Activated CD4-positive, alpha-beta T cell treated with anti-CD3 and anti-CD28 coated beads, Interleukin-2, amount 50 U/mL, for 16 hours (primary cell): ENCODE measurements at places on chromosomes 11 and 22.

DNA sequence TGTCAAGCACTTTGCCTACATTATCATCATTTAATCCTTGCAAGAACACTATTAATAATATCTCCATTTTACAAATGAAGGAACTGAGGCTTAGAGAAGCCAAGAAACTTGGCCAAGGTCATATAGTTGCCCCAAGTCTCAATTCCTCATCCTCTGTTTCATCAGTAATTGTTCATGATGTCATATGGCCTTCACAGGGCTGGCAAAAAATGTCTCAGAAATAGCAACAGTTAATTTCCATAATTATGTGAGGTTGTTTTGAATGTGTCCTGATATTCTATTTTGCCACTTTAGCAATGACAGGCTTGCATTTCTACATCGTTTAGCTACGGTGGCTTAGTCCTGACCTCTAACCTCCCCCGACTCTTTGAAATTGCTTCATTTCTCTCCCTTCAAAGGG is 20.6 kb upstream of the TRIM44 start:
- no peak for DNase-seq

DNA sequence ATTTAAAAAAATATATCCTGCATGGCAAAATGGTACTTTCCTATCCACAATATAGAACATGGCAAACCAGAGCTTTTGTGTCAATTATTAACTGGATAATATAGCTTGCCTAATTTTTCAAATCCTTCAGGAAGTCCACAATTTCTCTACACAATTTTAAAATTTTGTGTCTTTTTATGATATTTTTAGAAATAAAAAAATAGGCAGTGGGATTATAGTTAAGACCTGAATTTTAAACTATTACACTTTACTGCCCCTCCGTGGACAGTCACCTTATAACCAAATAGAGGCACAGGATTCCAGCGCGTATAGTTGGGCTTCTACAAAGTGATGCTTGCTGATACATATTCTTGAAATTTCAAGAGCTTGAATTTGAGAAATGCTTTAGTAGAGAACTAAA is 2.1 kb upstream of the DMC1 start:
- peak; percentile 51 for DNase-seq

- no peak for DNase-seq
Measured at GRCh38 chr22:23401910-23402274, 178.2 kb downstream of the IGLL1 start.

GRCh38 chr11:74683279-74683871 is 47.9 kb downstream of the CHRDL2 start:
- DNase-seq, result no peak

DNA sequence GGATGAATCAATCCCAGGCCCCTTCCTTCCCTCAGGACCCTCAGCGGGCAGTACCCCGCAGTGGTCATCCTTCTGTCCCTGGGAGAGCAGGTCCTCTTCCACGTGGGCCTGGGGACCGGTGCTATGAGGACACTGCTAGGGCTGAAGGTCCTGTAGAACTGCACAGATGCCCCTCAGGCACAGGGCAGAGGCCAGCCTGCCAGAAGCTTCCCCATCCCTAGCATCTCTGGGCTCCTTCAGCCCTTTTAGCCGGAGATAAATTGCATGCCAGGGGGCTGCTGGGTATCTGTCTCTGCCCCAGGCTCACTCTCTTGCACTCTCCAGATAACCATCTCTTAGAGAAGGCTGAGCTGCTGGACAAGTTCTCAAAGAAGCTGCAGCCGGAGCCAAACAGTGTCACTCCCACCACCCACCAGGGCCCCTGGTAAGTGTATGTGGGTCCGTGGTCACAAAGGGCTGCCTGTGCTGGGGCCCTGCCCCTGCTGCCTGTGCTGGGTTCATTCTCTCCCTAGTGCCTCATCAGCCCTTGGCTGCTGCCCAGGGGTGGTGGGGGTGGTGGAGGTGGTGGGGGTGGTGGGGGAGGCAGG is 2.3 kb downstream of the ATG16L2 start:
- no peak for DNase-seq

DNA sequence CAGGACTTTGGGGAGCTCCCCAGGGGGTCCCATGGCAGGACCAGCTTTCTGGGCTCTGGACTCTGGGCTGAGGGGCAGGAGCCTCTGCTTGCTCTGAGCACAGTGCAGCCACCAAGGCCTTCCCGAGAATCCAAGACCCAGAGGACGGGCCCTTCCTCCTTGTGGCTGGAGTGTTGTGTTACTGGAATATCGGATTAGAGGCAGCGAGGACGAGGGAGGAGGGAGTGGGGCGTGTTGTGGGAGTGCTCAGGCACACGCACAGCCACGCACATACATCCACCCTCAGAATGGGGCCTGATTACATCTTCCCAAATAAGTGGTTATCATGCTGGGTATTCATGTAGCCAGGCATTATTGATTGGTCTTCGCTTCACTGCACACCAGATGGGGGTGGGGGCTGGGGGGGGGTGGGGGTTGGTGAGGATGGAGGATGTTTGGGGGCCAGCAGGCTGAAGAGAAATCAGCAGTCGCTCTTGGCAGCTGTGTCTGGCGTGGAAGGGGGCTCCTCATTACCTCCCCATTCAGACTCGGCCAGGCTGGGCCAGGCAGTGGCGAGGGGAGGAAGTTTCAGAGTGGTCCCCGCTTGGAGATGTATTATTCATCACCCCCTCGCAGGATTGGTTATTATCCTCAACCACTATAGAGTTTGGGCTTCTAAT is 120.9 kb downstream of the ST3GAL4 start:
- DNase-seq, result no peak

DNA sequence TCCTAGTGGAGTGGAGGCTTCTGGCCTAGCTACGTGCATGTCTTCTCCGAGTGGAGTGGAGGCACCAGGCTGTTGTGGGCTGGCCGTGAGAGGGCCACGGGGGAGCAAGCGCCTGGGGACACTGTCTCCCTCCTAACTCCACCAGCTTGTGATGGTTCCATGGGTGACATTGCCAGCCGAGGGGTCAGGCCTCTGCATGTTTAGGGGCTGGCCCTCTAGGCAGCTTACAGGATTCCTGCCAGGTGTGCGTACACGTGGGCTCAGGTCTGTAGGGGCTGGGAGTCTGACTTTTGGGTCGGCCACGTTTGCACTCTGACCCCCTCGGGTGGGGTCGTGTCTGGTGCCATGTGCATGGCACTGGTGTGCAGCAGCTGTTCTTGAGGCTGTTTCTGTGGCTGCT is 31.6 kb downstream of the TBC1D22A start:
- no peak for DNase-seq

GRCh38 chr22:24761888-24762675 is 12.4 kb downstream of the PIWIL3 start:
- no peak for DNase-seq

DNA sequence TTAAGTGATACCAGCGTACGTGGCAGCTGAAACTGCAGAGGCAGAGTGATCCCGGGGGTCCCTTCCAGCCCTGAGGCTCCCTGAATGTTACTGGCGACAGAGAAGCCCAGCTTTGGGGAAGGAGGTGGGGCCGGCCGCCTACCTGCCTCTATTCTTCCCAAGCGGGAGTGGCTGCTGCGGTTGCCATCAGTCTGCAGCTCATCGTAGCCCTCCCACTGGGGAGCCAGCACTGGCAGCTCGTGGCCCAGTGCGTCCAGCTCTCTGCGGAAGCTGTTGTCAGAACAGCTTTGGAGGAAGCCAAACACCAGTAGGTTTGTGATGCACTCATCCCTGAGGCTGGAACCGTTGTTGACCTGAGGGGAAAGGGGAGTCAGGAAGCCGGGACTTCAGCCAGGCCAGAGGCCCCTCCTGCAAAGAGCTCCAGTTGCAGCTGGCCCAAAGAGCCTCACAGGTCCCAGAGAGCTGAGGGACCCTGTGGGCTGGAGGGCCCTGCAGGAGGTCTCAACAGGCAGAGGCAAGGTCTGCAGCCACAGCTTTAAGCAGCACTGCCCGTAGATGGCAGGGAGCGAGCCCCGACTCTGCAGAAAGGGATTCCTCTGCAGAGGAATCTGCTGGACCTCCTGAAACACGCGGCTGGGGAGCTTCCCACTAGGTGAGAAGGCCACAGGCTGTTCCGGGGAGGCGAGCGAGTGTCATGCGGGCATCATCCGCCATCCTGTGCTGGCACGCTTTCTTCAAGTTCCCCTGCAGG is 30.4 kb downstream of the BID start:
- DNase-seq, result no peak

DNA sequence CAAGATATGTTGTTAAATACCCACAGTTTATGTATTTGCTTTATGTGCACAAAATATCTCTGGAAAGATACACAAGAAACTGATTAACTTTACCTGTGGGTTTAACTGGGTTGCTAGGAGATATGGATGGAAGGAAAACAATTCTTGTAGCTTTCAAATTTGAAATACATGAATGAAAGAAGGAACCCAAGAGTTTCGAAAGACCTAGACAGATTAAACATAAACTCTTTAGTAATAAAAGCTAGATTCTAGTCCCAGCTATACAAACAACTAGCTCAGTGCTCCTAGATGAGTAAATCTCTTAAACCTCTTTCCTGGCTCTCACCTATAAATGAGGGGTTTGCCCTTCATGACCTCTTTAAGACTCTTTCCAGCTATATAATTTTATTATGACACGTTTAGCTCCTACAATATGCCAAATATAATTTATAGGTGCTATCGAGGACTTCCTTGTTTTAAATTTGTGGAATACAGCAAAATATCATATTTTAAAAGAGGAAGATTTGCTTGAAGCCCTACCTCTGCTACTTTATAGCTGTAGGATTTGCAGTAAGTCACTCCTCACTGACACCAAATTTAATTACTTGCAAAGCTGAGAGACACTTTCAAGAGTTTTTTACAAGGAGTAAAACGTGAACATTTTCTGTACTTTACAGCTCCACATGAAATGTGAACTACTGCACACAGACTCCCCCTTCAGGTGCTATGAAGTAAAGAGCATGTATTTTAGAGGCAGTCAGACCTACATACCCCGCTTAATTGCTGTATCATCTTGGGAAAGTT is 50.7 kb downstream of the RRAS2 start:
- DNase-seq, result peak; percentile 45

GRCh38 chr22:25484521-25485315 is 79.8 kb upstream of the GRK3 start:
- DNase-seq, result peak; percentile 25
